CD4-positive, alpha-beta memory T cell (primary cell): ENCODE measurements at places on chromosomes 2 and 18. TPM values are rescaled to one million over a fixed set of nuclear protein-coding genes. Genes with fewer than 3 reads are reported as not detected.

DNA sequence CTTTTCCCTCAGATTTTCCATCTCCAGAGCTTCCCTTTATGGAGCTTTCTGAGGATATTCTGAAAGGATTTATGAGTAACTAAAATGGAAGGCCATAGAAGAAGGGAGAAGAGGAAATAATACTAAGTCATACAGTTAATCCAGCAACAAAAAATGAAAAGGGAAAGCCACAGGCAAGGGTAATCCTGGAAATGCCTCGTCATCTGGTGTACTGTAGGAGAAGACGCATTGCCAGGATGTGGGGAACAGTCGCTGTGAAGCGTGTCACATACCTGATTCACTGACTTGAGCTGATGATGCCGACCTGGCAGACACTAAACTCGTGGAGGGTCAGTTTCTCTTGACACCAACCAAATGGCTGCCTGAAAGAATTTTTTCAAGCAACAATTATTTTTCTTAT lies 34.7 kb upstream of the ALPP start:
- no peak overlapping the region for H3K4me3 ChIP-seq
- no peaks in the 10 kb centered on the region for H3K36me3 ChIP-seq
- peaks cover under 1% of the 10 kb centered on the region for H3K4me1 ChIP-seq
- DNase-seq, result no peak

- no peaks in the 10 kb centered on the region for H3K4me1 ChIP-seq
- H3K36me3 ChIP-seq, result no peaks in the 10 kb centered on the region
- no peaks in the 10 kb centered on the region for H3K27me3 ChIP-seq
- no peak for DNase-seq
- no peak overlapping the region for H3K4me3 ChIP-seq
Observed at GRCh38 chr2:223122781-223123180, 70.8 kb downstream of the KCNE4 start.

DNA sequence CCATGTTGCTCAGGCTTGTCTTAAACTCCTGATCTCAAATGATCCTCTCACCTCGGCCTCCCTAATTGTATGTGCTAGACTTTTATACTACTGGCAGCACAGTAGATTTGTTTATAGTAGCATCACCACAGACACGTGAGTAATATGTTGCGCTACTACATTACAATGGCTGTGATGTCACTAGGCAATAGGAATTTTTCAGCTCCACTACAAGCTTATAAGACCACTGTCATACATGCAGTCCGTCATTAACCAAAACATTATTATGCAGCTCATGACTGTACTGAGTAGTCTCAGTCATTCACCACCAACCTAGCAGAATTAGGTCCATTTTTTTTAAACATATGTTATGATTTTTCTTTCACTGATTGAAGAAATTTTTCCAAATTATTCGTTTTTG lies 398.9 kb downstream of the DCC start:
- no peak for DNase-seq
- H3K27me3 ChIP-seq, result no peaks in the 10 kb centered on the region
- H3K4me3 ChIP-seq, result no peak overlapping the region

DNA sequence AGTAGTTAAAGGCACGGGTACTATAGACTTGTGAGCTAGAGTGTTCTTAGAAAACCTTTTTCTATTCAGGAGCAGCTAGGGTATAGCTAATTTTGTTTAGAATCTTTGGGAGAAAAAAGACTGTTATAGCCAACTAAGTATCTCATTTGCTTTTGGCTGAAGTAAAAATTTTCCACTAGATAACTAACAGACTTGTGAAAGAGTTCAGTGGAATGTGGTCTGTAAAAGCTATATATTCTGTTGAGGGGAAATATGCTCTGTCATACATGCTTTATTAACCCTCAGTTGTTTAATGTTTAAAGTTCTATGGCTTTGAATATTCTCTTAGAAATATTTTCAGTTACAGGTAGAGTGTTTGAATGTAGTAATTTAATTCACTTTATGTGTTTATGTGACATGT lies 49.7 kb downstream of the RIF1 start:
- H3K27me3 ChIP-seq, result no peaks in the 10 kb centered on the region
- peaks cover 29% of the 10 kb centered on the region for H3K36me3 ChIP-seq
- H3K4me3 ChIP-seq, result no peak overlapping the region
- no peak for DNase-seq
- no peaks in the 10 kb centered on the region for H3K4me1 ChIP-seq
- H3K27ac ChIP-seq, result no peak overlapping the region

GRCh38 chr2:23618794-23619530 lies 234.0 kb downstream of the KLHL29 start:
- H3K4me3 ChIP-seq, result no peak overlapping the region
- H3K27me3 ChIP-seq, result no peaks in the 10 kb centered on the region
- H3K36me3 ChIP-seq, result no peaks in the 10 kb centered on the region
- H3K27ac ChIP-seq, result no peak overlapping the region
- no peak for DNase-seq

DNA sequence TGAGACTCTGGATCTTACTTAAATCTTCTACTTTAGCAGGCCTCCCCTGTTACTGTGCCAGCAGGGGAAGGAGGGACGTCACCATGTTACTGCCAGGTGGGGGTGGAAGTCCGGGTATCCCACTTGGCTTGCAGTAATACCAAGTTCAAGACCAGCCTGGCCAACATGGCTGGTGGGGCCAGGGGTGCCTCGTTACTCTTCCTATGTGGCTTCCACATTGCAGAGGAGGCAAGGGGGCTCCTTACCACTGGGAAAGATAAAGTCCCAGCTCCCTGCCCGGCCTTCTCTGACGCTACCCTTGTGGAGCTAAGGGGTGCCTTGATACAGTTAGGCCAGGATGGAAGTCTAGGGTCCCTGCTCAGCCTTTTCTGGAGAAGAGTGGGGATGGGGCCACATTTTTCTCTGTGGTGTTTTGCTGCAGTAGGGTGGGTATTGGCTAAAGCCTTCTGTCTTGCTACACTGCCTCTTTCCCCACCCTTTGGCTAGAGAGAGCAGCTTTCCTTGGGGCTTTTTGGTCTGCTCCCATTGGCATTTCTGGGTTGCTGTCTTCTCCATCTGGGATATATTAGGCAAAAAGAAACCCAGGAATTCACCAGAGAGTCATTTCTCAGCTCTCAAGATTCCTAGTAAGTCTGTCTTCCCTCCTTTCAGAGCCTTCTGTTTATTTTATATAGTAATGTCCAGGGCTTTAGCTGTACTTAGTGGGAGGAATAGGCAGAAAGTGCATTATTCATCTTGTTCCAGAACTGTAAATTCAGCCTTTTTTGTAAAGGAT lies 21.9 kb downstream of the ELMOD3 start:
- H3K4me3 ChIP-seq, result no peak overlapping the region
- H3K27me3 ChIP-seq, result no peaks in the 10 kb centered on the region
- H3K27ac ChIP-seq, result no peak overlapping the region
- peaks cover 6% of the 10 kb centered on the region for H3K36me3 ChIP-seq

- no peaks in the 10 kb centered on the region for H3K27me3 ChIP-seq
- H3K4me1 ChIP-seq, result no peaks in the 10 kb centered on the region
- H3K27ac ChIP-seq, result no peak overlapping the region
- H3K4me3 ChIP-seq, result no peak overlapping the region
Observed at GRCh38 chr18:37654034-37654433, 88.4 kb upstream of the CELF4 start.

DNA sequence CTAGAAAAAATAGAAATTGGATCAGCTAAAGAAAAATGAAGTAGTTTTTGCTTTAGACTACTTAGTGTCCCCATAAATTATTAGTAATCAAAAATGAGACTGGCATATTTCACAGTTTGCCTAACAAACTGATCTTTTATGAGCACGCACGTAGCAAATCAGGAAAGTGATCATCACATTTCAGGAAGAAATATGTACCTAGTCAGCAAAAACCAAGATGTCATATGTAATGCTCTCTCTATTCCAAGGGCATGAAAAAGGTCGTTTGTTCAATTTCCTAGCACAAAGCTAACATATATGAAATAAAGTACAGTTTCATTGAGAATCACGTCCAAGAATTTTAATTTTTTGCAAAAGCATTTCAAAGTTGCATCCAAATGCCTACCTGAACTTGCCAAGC lies 600.4 kb upstream of the CHAC2 start:
- no peaks in the 10 kb centered on the region for H3K36me3 ChIP-seq
- H3K27me3 ChIP-seq, result no peaks in the 10 kb centered on the region
- H3K4me3 ChIP-seq, result no peak overlapping the region
- no peak overlapping the region for H3K27ac ChIP-seq

DNA sequence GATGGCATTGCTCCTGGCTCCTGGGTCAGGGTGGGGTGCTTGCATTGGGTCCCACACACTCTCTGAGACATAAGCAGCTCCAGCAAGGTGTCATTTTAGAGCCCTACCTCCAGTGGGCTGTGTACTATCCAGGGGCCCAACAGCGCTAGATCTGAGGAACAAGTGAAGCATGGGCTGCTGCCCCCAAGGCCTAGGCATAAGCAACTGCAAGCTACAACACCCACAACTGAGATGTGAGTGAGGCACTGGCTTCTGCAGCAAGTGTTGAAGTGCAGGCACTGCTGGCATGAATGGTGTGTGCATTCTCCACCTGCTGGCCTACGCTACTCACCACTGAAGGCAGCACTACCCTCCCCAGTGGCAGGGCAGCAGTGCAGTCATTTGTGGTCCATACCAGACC lies 81.0 kb upstream of the STK39 start:
- H3K27ac ChIP-seq, result no peak overlapping the region
- no peaks in the 10 kb centered on the region for H3K36me3 ChIP-seq

- no peaks in the 10 kb centered on the region for H3K27me3 ChIP-seq
- no peak overlapping the region for H3K4me3 ChIP-seq
- no peaks in the 10 kb centered on the region for H3K36me3 ChIP-seq
- no peak overlapping the region for H3K27ac ChIP-seq
- no peak for DNase-seq
- H3K4me1 ChIP-seq, result no peaks in the 10 kb centered on the region
Observed at GRCh38 chr18:47831351-47831750, 99.1 kb downstream of the SMAD2 start.

GRCh38 chr18:39500306-39500705 lies 1934.7 kb upstream of the CELF4 start:
- H3K36me3 ChIP-seq, result no peaks in the 10 kb centered on the region
- no peak overlapping the region for H3K4me3 ChIP-seq

- no peak overlapping the region for H3K4me3 ChIP-seq
- H3K27ac ChIP-seq, result no peak overlapping the region
- no peaks in the 10 kb centered on the region for H3K27me3 ChIP-seq
- H3K36me3 ChIP-seq, result no peaks in the 10 kb centered on the region
- no peaks in the 10 kb centered on the region for H3K4me1 ChIP-seq
Observed at GRCh38 chr2:175490360-175490791, 308.9 kb upstream of the ATP5MC3 start.

- no peak for DNase-seq
- no peaks in the 10 kb centered on the region for H3K4me1 ChIP-seq
- H3K36me3 ChIP-seq, result no peaks in the 10 kb centered on the region
- H3K27me3 ChIP-seq, result no peaks in the 10 kb centered on the region
- no peak overlapping the region for H3K27ac ChIP-seq
- H3K4me3 ChIP-seq, result no peak overlapping the region
Observed at GRCh38 chr2:115057473-115057872, 615.0 kb downstream of the DPP10 start.

DNA sequence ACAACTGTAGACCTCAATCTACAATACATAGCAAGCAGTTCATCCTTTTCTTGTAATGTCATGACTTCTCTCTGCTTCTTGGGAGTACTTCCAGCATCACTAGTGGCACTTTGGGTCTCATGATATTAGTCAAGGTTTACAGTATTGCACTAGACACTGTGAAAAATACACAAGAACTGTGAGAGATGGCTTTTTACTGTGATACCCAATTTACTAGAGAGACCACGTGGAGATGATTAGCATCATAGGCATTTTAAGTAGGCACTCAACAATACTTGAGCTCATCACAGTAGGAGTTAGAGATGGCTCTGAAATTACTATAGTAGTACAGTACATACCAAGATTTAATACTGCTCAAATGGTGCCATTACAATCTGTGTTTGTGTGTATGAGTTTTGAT lies 112.8 kb upstream of the EML6 start:
- DNase-seq, result no peak
- H3K27ac ChIP-seq, result no peak overlapping the region
- H3K4me3 ChIP-seq, result no peak overlapping the region
- H3K36me3 ChIP-seq, result peaks cover 25% of the 10 kb centered on the region
- peaks cover 23% of the 10 kb centered on the region for H3K4me1 ChIP-seq

DNA sequence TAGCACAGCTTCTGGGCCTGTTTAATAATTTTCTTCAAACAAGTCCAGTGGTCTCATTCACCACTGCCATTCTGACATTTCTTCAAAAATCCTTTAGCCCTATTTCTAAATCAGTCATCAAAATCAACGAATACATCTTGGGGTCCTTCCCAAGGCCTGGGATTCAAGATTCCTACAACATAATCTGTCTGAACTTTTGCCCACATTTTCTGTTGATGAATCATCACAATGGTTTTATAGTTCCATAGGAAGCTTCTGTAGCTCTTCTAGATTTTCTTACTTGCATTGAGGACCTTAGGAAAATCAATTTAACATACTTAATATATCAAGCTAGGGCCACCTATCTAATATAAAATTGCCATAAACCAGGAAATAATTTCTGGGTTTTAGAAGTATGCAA lies 811.8 kb upstream of the ACVR2A start:
- H3K27ac ChIP-seq, result no peak overlapping the region
- H3K36me3 ChIP-seq, result no peaks in the 10 kb centered on the region
- no peak for DNase-seq
- H3K4me1 ChIP-seq, result no peaks in the 10 kb centered on the region

GRCh38 chr2:176818076-176818475 lies 394.5 kb upstream of the HNRNPA3 start:
- no peak for DNase-seq
- no peaks in the 10 kb centered on the region for H3K27me3 ChIP-seq
- H3K4me3 ChIP-seq, result no peak overlapping the region
- no peaks in the 10 kb centered on the region for H3K36me3 ChIP-seq
- H3K27ac ChIP-seq, result no peak overlapping the region

- H3K4me3 ChIP-seq, result no peak overlapping the region
- no peaks in the 10 kb centered on the region for H3K4me1 ChIP-seq
- no peaks in the 10 kb centered on the region for H3K27me3 ChIP-seq
- no peak overlapping the region for H3K27ac ChIP-seq
- H3K36me3 ChIP-seq, result no peaks in the 10 kb centered on the region
Observed at GRCh38 chr2:19738707-19739106, 163.1 kb downstream of the TTC32 start.

DNA sequence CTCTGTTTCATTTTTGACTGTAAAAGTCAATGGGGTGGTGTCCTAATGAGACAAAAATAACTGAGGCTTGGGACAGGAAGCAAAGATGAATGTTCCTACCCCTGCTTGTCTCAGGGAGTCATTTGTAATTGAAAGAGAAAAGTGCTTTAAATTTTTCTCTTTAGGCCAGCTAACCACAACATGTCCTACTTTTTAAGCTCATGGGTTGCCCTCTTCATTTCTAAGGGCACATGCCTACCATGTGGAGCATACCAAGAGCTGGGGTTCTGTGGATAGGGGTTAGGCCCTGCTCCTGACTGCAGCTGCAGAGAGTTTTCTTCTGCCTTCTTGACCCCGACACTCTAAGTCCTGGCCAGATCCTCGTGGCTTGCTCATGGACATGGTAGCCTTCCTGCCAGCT lies 96.8 kb upstream of the ARL4C start:
- DNase-seq, result no peak
- no peaks in the 10 kb centered on the region for H3K4me1 ChIP-seq
- no peak overlapping the region for H3K27ac ChIP-seq
- no peaks in the 10 kb centered on the region for H3K27me3 ChIP-seq

GRCh38 chr2:212157012-212157411 lies 381.6 kb downstream of the ERBB4 start:
- no peaks in the 10 kb centered on the region for H3K4me1 ChIP-seq
- no peak overlapping the region for H3K4me3 ChIP-seq
- H3K27me3 ChIP-seq, result no peaks in the 10 kb centered on the region

The C2orf80 gene
- not detected for total RNA-seq

The LIPG gene
- total RNA-seq, result not detected

The RAB6C gene
- total RNA-seq, result 0.11 TPM

The HOXD8 gene
- total RNA-seq, result not detected

The ARHGAP25 gene
- 163 TPM for total RNA-seq
